Stomach (tissue), 19 donors: ENCODE measurements at places on chromosomes 13 and 19. TPM values are rescaled to one million over a fixed set of nuclear protein-coding genes. Genes with fewer than 3 reads are reported as not detected.

B3GNT8 gene
- not detected for total RNA-seq

WDR62 gene
- 15.2 TPM for total RNA-seq

ZDHHC20 gene
- 55.4 TPM for total RNA-seq

ZIK1 gene
- total RNA-seq: 0.89 TPM

NCR1 gene
- not detected for total RNA-seq

SYDE1 gene
- total RNA-seq: 2.0 TPM

MIA gene
- total RNA-seq: not detected

C1QTNF9B gene
- not detected for total RNA-seq

OR10H3 gene
- total RNA-seq: not detected
